ENCODE measurements at places on chromosomes 11 and 22.
A peak's percentile ranks its signal among the peaks of the same experiment; 100 is the strongest.

- peaks cover 30% of the 10 kb centered on the region for H3K36me3 ChIP-seq
- peak overlapping the region; percentile 80 for H3K4me3 ChIP-seq
- H3K27me3 ChIP-seq, result no peaks in the 10 kb centered on the region
- peak overlapping the region; percentile 84 for H3K27ac ChIP-seq
These were observed 625 bp downstream of the EIF3D start for GRCh38 chr22:36528341-36528740.

DNA sequence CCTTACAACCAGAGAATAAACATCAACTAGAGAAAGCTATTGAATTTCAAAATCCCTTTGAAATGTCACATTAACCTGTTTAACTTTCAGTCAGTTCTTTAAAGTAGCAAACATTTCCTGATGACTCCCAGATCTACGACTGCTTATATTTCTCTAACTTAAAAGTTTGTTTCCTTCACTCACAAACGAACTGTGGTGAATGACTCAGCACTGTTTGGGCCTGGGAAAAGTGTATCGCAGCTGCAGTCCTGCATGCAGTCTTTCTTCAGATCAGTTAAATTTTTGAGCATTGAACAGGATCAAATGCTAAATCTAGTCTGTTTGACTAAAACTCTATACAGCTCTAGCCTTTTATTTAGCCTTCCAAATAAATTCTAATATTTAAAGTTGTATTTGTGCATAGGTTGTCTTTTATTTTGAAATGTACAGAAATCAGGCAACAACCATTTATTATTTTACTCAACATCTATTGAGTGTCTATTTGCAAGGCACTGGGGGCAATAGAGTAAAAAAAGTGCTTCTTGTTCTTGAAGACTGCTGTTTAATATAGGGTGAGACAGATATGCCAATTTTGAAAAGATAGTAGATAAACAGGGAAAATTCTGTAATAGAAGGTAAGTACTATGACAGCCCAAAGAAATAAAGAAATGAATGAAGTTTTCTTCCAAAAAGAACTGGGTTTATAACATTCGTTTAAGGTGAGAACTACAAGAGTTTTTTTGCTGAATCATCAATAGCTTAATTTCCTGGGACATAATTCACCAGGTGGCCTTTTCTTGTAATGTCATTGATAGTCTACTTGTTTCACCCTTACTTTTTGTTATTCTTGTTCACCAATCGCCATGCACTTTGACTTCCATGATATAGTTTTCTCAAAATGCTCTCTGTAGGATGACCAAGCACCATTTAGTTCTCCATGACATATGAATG lies 235.4 kb downstream of the METTL15 start:
- no peak for DNase-seq
- H3K27me3 ChIP-seq, result no peaks in the 10 kb centered on the region
- no peak overlapping the region for H3K4me3 ChIP-seq
- no peaks in the 10 kb centered on the region for H3K4me1 ChIP-seq

DNA sequence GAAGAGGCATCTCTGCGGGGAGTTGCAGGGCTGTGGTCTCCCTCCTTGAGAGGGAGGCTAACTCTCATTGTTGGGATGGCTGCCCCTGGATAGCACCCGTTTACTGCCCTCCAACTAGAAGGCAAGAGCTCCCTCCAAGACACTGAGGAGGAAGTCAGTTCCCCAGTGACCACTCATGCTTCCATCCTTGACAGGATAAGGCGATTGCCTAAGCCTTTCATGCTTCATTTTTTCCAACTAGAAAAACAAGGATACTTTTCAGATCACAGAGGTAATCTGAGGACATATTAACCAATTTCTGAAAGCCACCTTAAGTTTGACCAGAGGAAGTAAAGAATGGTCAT lies 186.6 kb downstream of the MAML2 start:
- peak overlapping the region; percentile 58 for H3K27ac ChIP-seq
- no peaks in the 10 kb centered on the region for H3K36me3 ChIP-seq
- H3K4me1 ChIP-seq, result peaks cover 61% of the 10 kb centered on the region
- H3K4me3 ChIP-seq, result peak overlapping the region; percentile 25

- H3K36me3 ChIP-seq, result no peaks in the 10 kb centered on the region
- H3K27ac ChIP-seq, result no peak overlapping the region
- no peaks in the 10 kb centered on the region for H3K27me3 ChIP-seq
- peaks cover 37% of the 10 kb centered on the region for H3K4me1 ChIP-seq
These were observed 99.0 kb upstream of the DRD2 start for GRCh38 chr11:113574171-113574570.

DNA sequence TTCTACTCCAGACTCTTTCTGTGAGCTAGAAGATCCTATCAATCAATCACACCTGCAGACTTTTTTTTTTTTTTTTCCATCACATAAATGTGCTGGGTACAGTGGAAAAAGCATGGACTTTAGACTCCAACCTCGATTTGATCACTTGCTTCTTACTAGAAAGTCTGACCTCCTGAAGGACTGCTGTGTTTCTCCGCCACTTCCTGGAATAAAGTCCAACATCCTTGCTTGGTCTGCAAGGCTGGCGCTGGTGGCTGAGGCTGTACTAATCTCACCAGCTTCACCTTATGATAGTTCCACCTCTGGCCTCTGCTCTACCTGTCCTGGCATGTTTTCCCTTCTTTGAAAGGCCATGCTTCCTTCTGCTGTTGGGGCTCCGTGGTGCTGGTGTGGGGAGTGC lies 60.9 kb upstream of the SESN3 start:
- H3K4me3 ChIP-seq, result no peak overlapping the region
- no peaks in the 10 kb centered on the region for H3K36me3 ChIP-seq
- DNase-seq, result no peak
- no peaks in the 10 kb centered on the region for H3K27me3 ChIP-seq
- no peaks in the 10 kb centered on the region for H3K4me1 ChIP-seq

All from thoracic aorta (tissue), 2 donors.